HS-5 (cell line): ENCODE measurements at places on chromosomes 2 and 18.

DNA sequence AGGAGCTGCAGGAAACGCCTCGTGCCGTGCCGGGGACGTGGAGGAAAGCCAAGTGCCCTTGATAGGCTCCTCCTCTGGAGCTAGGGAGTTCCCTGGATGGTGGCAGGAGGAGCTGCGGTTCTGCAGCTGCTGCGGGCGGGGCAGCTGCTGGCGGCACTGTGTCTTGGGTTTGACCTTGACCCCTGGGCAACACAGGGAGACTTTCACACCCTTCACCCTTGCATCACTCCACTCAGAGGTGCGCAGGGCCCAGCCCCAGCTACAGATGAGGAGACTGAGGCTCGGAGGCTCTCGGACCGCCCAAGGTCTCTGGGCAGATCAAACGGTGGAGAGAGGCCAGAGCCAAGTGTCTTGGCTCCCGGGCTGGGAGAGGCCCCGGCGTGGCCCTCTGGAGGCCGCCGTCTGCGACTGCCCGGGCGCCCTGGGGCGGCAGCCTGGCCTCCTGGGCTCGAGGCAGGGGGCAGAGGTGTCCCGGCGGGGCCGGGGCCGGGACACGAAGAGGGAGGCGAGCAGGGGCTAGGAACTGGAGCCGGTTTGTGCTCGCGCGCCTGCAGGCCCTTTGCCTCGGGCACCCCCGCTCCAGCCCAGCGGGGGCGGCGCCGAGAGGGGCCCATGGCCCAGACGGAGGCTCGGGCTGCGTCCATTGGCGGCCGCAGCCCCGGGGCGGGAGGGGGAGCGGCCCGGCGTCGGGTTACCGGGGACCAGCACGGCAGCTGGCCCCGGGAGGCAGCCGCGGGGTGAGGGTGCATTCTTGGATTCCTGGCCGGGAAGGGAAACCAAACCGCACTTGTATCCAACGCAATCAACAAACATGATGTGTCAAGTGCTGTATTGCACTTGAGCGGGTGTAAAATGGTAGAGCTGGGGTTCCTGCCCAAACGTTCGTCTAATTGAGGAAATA is 129.6 kb upstream of the SLC1A4 start:
- peak; percentile 81 for DNase-seq

DNA sequence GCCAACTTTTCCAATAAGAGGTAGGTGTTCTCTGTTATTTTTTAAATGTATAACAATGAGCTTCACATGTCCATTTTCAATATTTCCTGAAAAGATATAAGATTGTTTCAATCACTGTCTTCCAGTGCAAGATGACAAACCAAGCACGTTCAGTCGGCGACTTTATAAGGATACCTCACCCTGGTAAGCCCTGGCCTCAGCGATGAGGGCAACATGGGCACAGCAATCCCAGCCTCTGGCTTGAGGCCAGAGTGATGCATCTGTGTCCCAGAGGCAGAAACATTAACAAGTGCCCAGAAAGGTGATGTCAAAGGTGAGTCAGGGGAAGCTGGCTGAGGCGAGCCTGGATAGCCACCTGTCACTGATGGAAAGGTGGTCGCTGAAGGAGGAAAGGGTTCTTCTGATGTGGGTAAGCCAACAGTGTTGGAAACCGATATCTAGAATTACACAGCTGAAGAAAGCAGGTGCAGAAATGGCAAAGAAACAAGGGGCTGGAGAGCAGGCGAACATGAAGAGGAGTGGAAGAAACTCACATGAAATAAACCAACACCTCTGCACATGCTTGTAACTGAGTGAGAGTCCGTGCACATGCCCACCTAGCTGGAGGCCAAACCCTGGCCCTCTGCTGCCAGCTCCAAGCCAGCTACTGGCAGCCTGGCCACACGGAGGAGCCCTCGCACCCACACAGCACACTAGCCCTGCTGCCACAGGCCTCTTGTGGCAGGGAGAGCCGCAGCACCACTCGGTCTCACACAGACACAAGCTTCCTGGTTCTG is 65.5 kb downstream of the FBXO15 start:
- DNase-seq = no peak

DNA sequence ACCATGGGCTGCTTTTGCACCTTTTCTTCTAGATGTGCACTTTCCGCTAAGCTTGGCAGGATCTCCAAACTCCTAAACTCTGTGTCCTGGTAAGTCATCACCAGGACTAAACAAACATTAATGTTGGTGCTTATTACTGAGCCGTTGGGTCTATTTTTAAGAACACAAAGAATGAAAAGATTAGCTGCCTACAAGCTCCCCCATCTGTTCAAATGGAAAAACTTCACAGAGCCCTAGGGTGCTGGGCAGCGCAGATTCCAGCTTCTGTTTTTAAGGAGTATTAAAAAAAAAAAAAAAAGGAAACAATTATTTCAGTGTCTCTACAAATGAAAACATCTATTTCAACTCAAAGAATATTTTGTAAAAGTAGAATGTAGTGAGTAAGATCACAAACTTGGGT is 97.8 kb upstream of the AQP4 start:
- DNase-seq = no peak

DNA sequence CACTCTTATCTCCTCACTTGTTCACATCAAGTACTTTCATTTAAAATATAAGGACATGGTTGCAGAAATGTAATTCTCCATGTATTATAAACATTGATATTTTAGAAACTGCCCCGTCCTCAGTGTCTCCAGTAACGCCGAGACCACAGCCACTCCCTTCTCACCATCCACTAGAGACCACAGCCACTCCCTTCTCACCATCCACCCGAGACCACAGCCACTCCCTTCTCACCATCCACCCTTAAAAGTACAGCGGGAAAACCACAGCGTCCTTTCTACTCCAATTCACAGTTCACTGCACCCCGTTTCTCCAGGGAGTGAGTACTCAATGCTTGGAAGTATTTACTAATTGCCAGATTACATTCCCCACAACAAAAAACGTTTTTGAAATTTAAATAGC is 1452.2 kb upstream of the ACVR2A start:
- no peak for DNase-seq

GRCh38 chr2:11330457-11331142 is 13.8 kb downstream of the ROCK2 start:
- DNase-seq = no peak

DNA sequence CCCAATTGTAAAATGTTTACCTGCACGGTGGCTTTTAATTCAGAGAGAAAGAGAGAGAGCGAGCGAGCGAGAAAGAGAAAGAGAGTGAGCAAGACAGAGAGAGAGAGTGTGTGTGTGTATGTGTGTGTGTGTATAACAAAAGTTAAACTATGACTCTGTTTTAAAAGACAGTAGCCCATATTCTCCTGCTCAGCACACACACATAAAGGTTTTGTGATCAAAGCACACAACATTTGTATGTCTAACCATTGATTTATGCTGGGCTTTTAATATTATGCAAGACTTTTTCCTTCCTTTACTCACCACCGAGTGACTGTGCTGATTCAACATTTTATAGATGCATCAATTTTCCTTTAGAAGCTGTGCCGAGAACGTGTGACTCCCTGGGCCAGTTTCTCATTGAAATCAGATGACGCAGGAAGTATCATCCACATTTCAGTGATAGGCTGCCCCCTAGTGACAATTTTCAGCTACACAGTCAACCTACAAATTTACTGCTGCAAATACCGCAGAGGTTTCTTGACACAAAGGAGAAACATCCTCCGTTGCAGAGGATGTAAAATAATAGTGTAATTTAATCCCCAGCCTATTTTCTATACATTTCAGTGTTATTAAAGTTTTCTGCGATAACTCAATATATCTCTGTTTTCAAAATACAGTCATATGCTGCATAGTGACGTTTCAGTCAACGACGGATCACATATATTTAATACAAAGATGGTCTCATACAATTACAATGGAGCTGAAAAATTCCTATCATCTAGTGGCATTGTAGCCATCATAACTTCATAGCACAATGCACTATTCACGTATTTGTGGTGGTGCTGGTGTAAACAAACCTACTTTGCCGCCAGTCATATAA is 165.9 kb upstream of the TANK start:
- peak; percentile 81 for DNase-seq

- no peak for DNase-seq
These were observed 31.3 kb downstream of the PPM1B start for GRCh38 chr2:44200011-44200410.
